NCI-H510A (cell line): ENCODE measurements at places on chromosomes 13 and 19.

DNA sequence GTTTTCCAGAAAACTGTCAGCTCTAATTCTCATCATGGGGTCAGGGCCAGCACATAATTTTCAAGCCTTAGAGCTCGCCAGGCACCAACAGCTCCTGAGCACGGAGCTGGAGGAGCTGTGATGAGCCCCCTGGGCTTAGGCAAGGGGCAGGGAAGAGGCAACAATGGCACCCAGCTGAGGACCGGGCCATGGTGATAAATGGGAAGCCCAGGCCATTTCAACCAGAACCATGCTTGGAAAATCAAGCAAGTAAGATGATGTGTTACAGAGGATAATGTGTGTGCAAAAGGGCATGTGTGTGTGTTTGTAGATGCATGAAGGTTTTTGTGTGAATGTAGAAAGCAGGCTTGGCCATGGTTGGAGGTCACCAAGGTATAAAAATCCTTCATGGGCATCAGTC lies 66.8 kb upstream of the UBAC2 start:
- no peak for DNase-seq

GRCh38 chr19:15551293-15552004 lies 43.1 kb downstream of the CYP4F22 start:
- DNase-seq: no peak

GRCh38 chr19:18500376-18500775 lies 21.5 kb downstream of the ELL start:
- no peak for DNase-seq

DNA sequence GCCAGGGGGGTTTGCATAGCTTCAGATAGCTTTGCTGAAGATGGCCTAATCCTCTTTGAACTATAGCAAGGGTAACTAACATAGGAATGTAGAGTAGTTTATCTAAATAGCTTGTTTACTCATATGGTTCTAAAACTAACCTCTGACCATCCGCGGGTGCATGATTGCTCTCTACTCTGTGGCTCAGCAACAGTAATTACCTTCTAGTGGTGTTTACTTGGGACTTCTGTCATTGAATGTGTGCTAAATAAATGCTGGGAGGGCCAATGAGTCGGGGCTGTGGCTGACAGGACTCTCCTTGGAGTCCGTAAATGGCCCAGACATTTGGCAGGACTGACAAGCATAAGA lies 1461.9 kb downstream of the UQCRFS1 start:
- no peak for DNase-seq

- no peak for DNase-seq
Observed at GRCh38 chr19:29680937-29681336, 15.7 kb downstream of the PLEKHF1 start.

- DNase-seq: no peak
Observed at GRCh38 chr19:35048911-35049411, 7.4 kb downstream of the HPN start.

- DNase-seq: no peak
Observed at GRCh38 chr19:40671404-40671803, 19.0 kb downstream of the NUMBL start.

DNA sequence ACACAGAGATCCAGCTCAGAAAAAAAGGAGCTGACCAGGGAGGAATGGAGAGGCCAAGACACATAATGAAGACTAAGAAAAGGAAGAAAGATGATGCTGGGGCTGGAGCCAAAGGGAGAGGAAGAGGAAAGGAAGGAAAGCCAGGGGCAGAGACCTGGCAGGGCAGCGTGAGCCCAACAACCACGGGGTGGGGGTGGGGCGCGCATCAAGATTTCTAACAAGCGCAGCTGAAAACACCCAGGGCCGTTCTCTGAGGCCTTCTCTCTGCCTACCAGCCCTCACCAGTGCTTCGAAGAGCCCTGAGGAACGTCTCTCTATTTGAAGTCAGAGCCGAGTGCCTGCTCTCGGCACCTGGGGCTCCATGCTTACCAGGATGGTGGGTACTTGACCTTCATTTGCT lies 23.6 kb upstream of the POU2F2 start:
- no peak for DNase-seq
